Activated CD4-positive, alpha-beta T cell treated with anti-CD3 and anti-CD28 coated beads, Interleukin-10, Interleukin-2, amounts not matched to agents 100 ng/mL and 50 ng/mL, durations not matched to agents 16 hours and 8 hours (primary cell): ENCODE measurements at places on chromosomes 6 and 20.

- no peak for DNase-seq
Observed at GRCh38 chr6:118665011-118665410, 13.6 kb upstream of the CEP85L start.

DNA sequence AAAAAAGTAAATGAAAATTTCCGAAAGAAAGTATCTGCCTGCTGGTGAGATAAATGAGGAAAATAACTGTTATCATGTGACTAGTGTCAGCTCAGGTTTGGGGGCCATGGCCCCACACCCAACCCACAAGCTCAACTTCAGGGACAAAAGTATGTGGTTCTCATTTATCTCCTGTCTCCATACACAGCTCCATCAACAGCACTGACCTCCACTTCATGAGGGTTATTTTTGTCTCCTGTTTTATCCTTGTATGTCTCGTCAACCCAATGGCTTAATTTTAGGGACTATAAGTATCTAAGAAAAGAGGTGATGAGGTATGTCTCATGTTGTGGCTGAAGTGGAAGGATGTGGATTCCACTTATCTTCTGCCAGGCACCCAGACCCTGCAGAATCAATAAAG lies 271.6 kb upstream of the RIN2 start:
- no peak for DNase-seq

DNA sequence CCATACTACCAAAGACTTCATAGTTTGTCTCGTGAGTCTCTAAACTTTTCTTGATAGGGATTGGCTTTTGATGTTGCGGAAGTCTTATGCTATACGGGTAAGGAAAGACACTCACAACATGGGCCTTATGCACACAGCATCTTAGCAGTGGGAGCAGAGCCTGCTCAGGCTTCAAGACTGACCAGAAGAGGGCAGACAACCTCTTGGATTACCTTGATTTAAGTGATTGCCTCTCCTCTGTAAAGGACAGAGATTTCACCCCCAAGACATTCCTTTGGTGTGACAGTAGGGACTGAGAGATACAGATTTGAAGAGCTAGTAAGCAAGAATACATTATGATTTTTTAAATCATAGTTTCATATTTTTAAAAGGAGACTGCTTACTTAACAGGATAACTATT lies 71.0 kb upstream of the SAMD3 start:
- DNase-seq: peak; percentile 58

GRCh38 chr20:12180107-12180661 lies 262.5 kb downstream of the BTBD3 start:
- no peak for DNase-seq

- DNase-seq: no peak
Observed at GRCh38 chr6:6405997-6406714, 85.7 kb upstream of the F13A1 start.

DNA sequence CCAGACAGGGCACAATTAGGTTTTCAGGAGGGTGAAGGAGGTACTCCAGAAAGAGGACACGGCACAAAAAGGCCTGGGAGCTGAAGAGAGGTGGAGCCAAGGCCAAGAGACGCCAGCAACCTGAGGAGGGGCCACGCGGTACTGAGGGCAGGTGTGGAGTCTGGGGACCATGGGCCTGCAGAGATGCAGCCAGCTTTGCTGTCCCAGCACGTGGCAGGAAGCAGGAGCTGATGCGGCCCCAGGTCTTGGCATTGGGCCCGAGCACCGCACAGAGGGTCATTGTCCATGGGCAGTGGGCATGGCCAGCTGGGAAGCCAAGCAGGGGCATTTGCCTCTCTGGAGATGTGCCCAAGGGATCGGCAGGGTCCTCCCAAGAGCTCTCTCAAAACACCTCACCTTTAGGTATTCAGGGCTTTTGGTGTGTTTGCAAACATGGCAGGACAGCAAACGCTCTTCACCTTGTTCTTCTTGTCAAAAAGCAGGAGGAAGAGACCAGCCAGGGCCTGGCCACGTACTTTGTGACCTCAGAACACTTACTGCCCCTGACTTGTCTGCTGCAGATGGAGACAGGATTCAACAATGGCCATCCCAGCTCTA lies 1.4 kb upstream of the BPIFB1 start:
- DNase-seq: no peak

DNA sequence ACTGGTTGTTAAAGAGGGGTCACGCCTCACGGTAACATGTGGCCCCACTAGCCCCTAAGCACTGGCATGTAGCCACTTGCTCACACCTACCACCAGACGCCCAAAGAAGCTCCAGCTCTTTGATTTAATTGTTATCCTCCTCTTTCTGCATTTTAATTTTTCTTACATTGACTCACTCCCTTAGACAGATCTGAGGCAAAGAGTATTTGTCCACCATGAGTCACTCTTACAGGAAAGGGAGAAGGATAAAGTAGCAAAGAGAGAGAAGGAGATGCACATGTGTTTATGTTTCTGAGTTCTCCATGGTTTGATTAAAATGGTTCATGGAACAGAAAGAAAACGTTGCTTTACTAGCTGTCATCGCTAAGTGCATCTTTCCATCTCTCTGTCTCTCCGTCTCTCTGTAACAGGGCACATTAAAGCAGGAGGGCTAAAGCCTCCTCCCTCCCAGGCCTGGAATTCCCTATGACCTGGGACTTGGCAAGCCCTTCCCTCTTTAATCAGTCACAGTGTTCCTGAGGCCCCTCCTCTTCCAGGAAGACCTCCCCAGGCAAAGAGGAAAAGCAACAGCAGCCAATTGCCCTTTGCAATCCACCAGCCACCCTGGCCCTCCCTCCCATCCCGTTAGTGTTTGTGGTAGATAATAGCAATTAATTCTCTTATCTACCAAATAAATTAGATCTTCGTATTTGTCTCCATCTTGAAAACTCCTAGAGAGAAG lies 112.8 kb upstream of the TSHZ2 start:
- DNase-seq: no peak

GRCh38 chr20:846894-847278 lies 13.4 kb downstream of the FAM110A start:
- peak; percentile 67 for DNase-seq

DNA sequence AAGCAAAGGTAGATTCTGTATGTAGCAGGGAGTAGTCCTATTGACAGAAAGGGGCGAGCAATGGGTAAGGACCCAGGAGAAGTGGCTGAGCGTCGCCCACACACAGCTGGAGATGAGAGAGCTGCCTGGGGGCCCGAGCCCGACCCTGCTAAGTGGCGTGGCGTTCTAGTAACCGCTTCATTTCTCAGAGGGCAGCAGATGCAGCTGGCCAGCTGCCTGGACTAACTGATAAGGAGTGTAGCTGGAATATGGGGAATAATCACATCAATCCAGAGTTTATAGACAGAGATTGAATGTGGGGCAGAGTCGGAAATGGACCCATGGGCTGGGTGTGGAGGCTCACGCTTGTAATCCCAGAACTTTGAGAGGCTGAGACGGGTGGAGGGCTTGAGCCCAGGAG lies 64.4 kb downstream of the EZR start:
- DNase-seq: no peak

- no peak for DNase-seq
Observed at GRCh38 chr20:47360297-47361056, 4.0 kb upstream of the ZMYND8 start.

DNA sequence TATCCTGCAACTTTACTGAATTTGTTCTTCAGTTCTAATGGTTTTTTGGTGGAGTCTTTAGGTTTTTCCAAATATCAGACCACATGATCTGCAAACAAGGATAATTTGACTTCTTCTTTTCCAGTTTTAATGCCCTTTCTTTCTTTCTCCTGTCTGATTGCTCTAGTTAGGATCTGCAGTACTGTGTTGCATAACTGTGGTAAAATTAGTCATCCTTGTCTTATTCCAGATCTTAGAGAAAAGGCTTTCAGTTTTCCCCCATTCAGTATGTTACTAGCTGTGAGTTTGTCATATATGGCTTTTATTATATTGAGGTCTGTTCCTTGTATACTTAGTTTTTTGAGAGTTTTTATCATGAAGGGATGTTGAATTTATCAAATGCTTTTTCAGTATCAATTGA lies 4.3 kb downstream of the MICA start:
- peak; percentile 38 for DNase-seq

- no peak for DNase-seq
Observed at GRCh38 chr6:28824793-28825731, 98.7 kb downstream of the TRIM27 start.

DNA sequence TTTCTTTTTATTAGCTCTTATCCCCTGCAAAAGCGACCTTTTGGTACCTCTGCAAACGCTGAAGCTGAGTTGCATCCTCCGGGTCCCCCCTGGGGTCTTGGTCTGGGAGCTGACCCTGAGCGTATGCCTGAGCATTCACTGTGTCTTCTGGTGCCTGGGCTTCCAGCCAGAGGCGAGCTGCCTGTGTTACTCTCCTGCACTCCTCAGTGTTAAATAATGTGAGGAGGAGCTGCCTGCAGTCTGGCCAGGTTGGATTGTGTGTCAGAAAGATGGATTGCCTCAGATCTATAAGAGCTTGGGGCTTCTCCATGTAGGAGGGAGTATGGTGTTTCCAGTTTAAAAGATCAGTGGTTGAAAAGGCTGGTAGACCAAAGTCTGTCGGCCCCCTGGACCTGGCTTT lies 8.7 kb upstream of the GMPR start:
- DNase-seq: no peak
